ENCODE measurements at places on chromosomes 7 and 10.

DNA sequence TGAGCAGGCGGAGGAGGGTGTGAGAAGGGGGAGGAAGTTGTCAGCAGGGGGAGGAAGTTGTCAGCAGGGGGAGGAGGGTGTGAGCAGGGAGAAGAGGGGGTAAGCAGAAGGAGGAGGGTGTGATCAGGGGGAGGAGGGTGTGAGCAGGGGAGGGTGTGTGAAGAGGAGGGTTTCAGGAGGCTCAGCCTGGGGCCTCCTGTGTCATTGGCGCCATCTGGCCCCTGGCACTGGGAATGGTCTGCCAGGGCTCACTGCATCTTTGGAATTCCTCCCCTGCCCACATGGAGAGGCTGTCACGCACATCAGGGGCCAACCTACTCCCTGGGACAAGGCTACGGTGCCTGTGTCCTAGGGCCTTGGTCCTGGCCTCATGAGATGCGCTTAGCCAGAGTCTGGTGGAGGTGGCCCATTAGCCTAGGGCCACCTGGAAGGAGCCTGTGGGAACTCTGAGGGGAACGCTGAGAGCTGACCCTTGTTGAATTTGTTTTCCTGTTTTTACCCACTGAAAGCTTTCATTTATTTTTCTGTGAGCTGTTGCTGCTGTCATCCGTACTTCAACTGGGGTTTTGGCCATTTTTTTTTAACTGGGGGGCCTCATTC is 18.0 kb downstream of the CAMK2B start:
- DNase-seq, result peak; percentile 66

GRCh38 chr7:77528368-77528767 is 8.7 kb upstream of the PTPN12 start:
- no peak for DNase-seq

DNA sequence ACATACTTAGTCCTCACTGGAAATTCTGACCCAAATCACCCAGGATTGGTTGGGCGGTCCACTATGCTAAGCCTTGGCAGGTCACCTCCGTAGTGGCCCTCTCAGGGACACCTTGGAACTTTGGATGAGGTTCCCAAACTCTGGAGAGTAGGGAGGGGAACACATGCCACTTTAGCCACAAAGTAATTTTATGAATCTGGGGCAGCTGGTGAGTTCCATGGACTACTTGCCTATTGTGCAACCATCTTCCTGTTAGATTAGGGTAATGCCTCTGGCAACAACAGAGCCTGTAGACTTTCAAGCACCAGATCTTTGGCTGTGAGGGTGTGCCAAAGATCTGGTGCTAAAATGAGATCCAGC is 77.7 kb downstream of the ITGB8 start:
- DNase-seq, result no peak

- no peak for DNase-seq
Observed at GRCh38 chr7:101633511-101633910, 4.4 kb upstream of the MYL10 start.

GRCh38 chr7:780081-780480 is 52.2 kb upstream of the SUN1 start:
- DNase-seq, result no peak

DNA sequence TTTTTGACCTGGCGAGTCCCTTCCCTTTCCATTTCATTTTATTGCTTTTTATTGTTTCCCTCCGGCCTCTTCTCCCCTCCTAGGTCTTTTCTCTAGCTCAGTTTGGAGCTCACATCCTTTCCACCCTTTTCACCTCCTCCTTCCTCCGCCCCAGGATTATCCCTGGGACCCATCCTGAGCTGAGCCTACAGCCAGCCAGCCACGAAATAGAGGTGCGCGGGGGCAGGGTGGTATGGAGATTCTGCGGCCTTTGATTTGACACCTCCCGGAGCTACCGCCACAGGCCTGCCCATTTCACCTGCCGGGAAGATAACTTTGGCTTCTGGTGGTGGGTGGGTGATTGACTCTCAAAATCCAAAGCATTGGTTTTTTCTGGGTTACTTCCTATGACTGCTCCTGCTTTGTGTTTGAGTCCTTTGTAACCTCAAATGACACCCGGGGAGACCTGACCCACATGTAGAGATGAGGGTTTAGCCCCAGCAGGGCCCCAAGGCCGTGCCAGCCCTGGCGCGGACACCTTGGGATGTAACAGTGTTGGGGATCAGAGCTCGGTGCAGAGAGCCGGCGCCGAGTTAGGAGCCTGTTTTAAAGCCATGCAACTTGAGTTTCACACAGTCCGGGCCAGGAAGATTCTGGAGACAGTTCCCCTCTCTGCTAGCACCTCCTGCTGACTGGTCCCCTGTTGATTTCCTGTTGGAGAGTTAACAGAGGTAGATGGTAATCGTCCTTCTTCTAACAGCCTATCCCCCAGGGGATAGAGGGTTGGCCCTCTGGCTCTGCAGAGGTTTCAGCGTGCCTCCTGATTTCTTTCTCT is 1.5 kb downstream of the DUSP5 start:
- DNase-seq, result peak; percentile 35
